AG09309 (cell line): ENCODE measurements at places on chromosomes 4 and X.

DNA sequence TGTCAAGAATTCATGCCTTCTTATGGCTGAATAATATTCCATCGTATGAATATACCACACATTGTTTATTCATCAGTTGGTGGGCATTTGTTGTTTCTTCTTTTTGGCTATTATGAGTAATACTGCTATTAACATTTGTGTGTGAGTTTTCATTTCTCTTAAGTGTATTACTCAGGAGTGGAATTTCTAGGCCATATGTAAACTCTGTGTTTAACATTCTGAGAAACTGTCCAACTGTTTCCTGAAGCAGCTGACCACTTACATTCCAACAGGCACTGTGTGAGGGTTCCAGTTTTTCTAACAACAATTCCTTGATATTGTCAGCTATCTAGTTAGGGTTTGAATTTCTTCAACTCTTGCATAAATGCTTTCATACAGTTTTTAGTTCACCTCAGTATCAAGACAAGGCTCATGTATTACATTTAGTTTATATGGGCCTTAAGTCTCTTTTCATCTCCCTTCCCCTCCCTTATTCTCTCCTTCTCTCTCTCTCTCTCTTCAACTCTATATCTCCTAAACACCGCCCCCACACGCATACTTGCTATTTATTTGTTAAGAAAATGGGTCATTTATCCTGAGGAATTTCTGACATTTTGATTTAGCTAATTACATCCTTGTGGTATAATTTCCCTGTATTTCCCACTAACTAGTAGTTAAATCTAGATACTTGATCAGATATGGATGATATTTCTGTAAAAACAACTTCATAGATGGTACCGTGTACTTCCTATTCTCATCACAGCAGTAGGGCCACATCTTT lies 77.4 kb downstream of the WDR19 start:
- peak; percentile 2 for DNase-seq

DNA sequence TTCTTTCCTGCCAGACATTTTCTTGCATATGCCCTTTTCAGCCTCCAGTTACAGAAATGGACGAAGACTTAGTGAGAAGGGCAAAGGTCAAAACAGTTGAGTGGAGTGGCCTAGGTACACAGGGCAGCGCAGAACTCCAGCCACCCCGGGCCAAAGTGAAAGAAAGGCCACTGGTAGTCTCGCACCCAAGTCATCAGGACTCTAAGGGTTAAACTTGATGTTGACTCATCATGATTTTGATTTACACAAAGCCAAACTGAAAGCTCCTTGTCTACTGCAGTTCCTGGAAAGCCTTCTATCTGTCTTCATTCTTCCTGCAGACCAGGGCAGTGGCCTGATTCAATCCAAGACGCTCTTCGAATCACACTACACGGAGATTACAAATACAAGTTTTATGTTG lies 2.6 kb upstream of the IL13RA1 start:
- no peak for DNase-seq

GRCh38 chr4:119116021-119116420 lies 19.6 kb upstream of the MYOZ2 start:
- no peak for DNase-seq

GRCh38 chr4:2817701-2818350 lies 24.9 kb downstream of the SH3BP2 start:
- DNase-seq = no peak

DNA sequence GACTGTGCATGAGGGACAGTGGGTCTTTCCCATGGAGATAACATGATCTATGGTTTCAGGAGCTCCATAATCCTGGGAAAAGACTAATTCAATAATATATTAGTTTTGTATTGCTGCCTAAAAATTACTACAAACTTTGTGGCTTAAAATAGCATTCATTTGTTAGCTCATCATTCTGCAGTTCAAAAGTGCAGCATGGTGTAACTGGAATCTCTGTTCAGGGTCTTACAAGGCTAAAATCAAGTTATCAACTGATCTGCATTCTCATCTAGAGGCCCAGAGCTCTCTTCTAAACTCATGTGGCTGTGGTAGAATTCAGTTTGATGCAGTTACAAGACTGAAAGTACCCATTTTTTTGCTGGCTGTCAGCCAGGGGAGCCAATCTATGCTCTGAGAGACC lies 66.7 kb downstream of the LHFPL1 start:
- no peak for DNase-seq

- DNase-seq = no peak
Measured at GRCh38 chr4:55359397-55359916, 13.4 kb downstream of the SRD5A3 start.

DNA sequence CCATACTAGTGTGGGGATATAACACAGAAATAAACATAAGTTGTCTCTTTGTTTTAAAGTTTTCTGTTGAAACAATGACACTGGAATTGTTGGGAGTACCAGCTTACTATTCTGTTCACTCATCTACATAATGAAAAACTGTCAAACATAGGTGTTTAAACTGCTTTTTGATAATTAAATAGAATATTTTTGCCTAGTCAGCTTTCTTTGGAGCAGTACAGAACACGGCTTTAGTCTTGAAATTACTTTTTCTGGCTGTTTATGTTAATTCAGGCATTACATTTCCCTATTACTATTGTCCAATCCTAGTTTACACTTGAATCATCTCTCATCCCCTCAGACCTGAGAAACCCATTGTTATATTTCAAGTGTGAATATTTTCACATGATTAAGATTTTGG lies 73.0 kb downstream of the FAM47B start:
- no peak for DNase-seq

DNA sequence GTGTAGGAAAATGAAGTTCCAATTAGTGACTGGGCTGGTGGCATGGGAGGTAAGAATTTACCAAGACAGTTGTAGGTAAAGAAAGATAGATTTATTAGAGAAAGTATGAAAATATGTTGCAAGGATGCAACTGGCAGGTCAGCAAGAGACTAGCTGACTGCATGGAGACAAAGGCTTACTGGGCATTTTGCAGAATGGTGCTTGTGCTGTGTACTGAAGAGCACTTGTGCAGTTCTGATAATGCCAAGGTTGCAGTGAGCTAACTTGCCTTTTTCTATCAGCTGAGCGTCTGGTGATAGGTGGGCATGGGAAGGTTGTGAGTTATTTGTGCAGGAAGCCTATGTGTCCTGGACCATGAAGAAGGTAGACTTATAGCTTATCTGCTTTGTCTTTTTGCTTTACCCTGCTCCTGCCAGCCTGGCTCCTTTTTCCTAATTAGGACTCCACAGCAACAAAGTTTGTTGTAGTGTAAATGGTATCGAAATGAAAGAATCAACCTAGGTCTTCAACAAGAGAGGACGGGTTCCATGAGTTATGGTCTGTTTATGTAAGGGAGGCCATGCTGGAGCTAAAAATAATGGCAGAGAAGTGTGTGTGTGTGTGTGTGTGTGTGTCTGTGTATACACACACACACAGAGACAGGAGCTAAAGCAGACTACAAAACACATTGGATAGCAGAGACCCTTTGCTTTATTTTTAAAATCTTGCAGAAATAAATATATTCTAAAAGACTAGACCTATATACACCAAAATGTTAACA lies 15.0 kb downstream of the BST1 start:
- no peak for DNase-seq

DNA sequence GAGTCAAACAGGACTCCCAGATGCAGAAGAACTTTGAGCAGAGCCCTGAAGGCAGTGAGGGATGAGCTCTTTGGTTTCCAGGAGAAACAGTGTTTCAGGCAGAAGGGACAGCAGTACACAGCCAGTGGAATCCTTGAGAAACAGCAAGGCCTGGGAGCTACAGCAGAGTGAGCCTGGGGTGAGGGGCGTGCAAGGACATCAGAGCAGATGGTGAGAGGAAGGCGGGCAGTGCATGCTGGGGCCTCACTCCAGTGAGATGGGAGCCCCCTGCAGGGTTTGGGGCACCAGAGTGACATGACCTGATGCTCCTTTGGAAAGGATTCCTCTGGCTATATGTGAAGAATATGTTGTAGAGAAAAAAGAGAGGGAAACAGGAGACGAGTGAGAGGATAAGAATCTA lies 98.1 kb upstream of the EGFL6 start:
- DNase-seq = no peak

GRCh38 chr4:165382640-165383039 lies 3.8 kb downstream of the CPE start:
- no peak for DNase-seq

DNA sequence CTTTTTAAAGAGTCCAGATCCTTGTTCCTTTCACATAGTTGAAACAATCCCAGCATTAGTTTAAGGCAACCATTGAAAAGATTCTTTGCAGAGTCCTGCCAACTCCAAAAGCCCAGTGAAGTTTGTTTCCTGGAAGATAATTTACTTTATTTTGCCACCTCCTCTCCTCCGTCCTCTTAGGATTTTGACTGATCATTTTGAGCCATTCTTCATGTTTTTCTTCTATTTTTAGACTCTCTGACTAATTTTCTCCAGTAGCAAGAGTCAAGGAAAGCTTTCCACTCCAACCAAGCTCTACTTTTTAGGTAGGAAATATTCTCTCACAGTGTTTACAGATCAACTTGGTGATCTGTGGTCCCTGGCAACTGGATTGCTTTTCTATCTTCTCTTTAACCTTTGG lies 10.3 kb downstream of the NCBP2L start:
- DNase-seq = no peak

- DNase-seq = no peak
Measured at GRCh38 chr4:159344877-159345276, 242.0 kb downstream of the RAPGEF2 start.

DNA sequence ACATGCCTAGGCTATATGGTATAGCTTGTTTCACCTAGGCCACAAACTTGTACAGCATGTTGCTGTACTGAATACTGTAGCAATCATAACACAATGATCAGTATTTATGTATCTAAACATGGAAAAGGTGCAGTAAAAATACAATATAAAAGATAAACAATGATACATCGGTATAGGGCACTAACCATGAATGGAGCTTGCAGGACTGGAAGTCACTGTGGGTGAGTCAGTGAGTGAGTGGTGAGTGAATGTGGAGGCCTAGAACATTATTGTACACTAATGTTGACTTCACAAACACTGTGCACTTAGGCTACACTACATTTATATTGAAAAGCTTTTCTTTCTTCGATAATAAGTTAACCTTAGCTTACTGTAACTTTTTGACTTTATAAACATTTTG lies 45.6 kb upstream of the ANK2 start:
- DNase-seq = no peak

- DNase-seq = no peak
Measured at GRCh38 chr4:182745237-182745636, 171.9 kb downstream of the DCTD start.

- no peak for DNase-seq
Measured at GRCh38 chr4:152232271-152232670, 303.6 kb downstream of the FBXW7 start.

DNA sequence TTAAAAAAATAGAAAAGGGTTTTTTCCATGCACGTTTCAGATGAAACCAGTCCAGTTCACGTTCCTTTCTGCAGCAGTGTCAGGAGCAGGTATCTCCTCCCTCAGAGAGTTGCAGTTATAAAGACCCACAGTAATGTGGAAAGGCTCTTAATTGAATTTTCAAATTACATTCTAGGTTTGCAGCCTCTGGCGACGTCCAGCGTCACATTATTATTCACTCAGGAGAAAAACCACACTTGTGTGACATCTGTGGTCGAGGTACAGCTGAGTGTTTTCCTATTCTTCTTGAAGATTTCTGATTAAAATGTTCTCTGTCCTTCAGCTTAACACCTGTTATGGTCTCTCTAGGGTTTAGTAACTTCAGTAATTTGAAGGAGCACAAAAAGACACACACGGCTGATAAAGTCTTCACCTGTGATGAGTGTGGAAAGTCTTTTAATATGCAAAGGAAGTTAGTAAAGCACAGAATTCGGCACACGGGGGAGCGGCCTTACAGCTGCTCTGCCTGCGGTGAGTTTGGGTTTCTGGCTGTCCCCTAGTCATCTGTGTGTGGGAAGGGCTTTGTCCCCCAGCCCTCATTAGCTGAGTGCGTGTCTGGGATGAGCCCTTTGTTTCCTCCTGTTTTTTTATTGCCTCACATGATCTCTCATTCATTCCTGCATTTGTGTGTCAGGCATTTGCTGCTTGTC lies 25.6 kb downstream of the ZBTB49 start:
- DNase-seq = no peak

DNA sequence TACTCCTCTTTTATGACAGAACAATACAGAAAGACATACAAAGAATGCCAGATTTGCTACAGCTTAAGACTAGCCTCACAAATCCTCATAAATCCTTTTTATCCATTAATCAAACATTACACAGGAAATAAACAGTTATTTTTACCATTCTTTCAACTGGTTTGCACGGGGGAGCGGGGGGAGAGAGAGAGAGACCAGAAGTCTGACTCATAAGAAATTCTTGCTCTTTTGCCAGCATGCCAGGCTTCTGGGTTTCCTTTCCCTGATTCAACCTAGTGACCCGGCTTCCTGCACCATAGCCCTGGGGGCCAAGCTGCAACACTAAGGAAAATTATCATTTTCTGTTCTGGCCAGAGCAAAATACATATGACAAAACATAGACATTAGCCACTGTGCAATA lies 6.8 kb upstream of the RRAGB start:
- peak; percentile 17 for DNase-seq

DNA sequence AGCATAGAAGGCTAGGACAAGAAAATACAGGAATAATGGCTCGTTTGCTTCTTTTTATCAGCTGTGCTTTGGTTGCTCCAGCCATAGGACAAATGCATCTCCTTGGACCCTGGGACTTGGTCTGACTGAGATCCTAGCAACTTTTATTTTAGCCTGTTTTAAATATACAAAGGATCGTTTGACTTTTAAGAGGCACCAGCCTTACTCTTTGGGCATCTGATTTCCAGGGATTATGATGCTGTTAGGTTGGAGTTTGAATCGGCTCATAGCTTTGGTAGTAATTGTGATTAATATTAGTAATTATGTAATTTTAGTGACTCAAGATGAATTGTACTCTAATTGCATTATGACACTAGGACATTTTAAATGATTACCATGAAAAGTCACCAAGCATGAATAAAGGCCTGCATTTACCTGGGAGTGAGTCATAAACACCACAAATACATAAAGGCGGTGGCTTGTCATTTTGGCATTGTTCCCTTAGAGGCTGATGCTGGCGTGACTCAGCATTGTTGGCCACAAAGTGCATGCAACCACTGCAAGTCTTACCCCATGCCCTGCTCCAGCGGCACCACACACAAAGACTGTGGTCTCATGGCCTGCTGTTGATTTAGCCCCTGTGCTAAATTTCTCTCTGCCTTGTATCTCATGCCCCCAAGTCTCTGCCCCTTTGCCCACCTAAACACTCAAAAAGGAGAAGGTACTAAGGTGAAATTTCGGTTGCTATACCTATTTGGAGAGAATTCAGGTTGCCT lies 12.4 kb downstream of the GPAT3 start:
- peak; percentile 92 for DNase-seq

GRCh38 chrX:123648028-123648810 lies 84.6 kb downstream of the THOC2 start:
- no peak for DNase-seq

DNA sequence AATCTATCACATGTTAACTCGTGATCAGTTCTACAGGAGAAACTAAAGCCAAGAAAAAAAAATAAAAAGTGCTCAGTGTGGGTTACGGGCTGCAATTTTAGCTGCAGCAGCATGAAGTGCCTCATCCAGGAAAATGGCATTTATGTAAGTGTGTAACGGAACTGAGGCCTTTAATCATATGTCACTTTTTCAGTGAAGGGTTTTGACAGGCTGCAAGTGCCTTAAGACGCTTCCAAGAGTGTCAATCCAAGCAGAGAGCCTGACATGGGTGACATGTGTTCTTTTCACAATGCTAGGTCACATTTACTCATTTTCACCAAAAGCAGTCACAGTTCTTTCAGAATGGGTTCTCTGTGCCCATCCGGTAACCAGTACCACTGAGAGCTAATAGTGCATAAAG lies 604.6 kb downstream of the RAB28 start:
- DNase-seq = no peak
